EL (cell line): ENCODE measurements at places on chromosomes 3 and 15.

DNA sequence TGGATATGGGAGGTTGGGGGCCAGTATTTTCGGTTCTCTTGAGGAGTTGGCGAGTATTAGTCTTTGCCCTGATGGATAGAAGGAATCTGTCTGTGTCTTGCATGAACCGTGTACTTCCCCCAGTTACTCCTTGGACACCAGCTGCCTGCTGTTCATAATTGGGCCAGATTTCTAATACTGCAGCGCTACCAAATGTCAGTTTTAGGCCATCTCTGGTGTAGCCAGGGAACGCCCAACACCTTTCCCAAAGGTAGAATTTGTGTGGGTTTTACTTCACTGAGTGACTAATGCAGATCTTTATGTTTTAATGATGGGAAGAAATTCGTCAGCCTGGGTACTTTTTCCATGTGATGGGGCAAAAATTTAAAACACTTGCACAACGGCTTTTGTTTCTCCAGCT lies 18.4 kb downstream of the FLNB start:
- DNase-seq = no peak

GRCh38 chr15:26623071-26623470 lies 149.8 kb downstream of the GABRB3 start:
- DNase-seq = no peak

DNA sequence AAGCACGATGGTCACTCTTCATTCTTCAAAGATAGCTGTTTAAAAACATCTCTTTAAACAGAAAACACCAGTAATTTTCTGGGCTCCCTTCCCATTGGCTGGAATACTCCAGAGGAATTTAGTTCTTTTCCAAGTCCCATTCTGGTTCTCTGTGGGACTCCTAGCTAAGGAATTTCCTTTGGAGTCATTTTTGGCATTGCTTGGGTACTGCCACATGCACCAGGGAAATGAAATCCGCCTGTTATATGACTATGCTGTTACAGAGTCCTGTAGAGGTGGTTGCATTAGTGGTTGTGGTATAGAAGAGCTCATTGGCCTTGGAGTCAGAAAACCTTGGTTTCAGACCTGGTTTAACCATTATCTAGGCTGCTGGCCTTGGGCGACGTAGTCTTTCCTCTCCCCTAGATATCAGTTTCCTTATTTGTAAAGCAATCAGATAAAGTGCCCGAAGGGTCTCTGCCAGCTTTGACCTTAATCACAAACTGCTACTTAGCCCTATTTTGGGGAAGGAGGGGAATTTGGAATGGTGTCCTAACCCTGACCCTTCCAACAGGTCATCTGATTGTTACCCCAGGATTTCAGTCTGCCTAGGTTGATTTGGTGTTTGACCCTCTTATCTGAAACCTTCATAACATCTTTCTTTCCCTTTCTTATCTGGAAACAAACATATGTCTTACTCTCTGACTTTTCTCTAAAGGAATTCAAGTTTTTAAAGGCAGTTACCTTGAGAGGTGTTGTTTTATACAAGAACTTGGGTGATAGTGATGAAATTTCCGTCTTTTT lies 13.4 kb downstream of the RTP1 start:
- peak; percentile 54 for DNase-seq

- DNase-seq = no peak
Measured at GRCh38 chr3:162400697-162401096, 904.1 kb downstream of the OTOL1 start.

GRCh38 chr3:55461896-55462295 lies 25.2 kb downstream of the WNT5A start:
- DNase-seq = peak; percentile 84

DNA sequence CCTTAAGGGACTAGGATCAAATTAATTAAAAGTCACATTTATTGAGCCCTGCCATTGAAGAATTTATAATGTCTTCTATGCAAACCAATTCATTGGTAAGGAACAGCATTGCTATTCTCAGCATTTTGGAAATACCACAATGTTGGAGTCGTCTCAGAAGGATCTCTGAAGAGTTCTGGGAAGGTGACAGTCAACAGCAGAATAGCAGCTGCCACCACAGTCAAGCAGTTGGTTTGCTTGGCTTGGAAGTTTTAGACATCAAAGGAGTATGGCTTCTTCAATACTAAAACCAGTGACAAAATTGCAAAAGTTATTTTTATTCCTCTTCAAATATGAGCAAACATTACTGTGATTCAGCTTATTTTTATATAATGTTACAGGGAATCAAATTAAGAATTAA lies 167.9 kb downstream of the CNTN4 start:
- no peak for DNase-seq

DNA sequence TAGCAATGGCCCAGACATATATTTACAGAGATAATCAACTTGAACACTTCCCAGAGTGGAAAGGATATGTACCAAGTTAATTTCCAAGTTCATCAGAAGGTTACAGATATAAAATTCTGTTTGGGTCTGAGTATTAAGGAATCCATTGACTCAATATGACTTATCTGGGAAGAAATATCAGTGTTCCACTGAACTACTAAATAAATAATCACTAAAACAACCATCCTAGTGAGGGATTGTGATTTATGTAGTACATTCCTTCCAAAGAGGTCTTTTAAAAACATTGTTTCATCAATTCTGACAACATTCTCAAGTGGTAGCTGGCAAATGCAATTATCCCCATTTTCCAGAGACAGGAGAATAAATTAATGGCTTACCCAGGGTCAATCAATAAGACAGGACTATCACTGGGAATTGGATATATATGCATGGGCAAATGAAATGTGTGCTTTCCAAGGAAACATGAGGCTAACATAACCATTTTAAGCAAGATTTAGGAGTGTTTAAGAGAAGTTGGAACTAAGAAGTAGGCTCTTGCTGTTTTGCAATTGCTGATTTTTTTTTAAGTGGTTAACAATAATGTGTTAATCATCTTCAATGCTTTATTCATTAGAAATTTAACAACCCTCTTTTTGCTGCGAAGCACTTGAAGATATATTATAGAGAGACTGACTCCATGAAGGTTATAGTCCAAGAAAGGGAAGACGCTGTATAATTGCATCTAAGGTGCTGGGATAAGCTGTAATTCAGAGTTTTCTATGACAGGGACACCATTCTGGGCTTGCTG lies 37.9 kb downstream of the SLC9A9 start:
- no peak for DNase-seq

DNA sequence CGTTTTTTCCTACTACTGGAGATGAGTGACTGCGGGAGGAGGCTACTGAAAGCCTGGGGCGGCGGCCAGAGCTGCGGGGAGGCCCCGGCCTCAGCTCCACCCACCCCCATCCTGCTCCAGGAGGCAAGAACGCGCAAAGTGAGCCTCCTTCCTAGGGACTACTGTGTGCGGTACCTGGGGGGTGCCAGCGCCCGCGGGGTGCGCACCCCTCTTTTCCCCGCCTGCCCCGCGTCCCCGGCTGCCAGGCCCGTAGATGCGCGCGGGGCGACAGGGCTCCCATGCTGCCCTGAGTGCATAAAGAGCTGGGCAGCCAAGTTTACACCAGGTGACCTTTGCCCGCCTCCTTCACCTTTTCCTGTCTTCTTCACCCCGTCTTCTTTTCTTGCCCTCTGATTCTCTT lies 2.5 kb upstream of the USF3 start:
- DNase-seq = peak; percentile 9

DNA sequence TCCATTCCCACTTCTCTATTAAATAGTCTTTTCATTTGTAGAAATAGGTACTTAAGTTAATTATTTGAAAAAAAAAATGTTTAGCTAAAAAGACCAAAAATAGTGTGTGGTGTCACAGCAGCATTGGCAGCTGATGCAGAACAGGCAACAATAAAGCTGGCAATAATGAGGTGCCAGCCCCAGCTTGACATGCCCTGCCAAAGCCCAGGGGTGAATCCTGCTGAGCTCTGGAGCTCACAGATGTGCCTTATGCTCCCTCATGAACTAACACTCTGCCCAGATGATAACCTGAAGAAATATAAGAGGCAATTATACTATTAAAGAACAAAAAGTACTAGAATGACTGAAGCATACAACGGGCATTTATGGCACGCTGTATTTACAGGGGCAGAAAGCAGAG lies 63.8 kb downstream of the IGSF11 start:
- no peak for DNase-seq

- DNase-seq = no peak
Measured at GRCh38 chr15:93283854-93284253, 194.8 kb upstream of the RGMA start.

DNA sequence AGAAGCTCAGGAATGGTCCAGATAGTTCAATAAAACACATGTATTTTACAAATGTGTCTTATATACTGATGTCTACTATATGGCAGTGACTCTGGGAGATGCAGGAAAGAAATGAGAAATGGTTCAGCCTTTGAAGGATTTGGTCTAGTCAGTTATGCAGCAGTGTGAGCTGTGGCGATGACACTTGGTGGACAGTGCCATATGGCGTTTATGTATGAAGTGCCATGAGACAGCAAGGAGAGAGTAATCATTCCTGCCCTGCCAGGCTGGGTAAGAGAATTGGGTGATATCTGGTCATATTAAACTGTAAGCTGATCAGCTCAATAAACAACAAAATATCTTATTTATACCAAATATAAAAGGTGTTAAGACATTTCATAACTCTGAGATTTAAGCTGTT lies 47.6 kb upstream of the ANP32A start:
- DNase-seq = no peak

DNA sequence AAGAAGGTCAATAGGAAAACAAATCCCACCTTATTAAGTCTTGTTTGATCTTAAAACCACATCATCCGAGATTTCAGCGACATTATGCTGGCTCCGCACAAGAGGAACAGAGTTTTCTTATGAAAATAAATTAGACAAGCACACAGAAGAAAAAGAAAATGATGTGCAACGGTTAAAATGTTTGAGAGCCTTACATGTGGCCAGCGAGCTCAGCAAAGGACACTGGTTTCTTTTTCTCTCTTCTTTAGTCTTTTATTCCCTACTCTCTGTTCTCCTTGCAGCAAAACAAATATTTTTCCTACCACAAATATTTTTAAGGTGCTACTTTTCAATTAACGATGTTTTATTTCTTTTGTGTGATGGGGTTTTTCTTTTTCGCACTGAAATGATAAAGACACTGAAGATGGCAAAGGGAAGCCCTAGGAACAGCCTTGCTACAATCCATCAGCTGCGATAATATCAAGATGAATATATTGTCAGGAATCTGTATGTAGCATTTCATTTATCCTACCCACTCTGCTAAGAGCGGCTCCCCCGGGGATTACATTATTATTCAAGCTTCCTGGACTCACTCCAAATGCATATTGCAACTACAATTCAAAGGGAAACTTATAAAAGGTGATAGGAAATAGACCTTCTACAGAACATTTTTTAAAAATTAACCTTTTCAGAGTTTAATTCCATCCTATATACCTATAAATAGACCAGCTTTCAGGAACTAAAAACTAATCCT lies 72.9 kb downstream of the ANXA2 start:
- DNase-seq = no peak

DNA sequence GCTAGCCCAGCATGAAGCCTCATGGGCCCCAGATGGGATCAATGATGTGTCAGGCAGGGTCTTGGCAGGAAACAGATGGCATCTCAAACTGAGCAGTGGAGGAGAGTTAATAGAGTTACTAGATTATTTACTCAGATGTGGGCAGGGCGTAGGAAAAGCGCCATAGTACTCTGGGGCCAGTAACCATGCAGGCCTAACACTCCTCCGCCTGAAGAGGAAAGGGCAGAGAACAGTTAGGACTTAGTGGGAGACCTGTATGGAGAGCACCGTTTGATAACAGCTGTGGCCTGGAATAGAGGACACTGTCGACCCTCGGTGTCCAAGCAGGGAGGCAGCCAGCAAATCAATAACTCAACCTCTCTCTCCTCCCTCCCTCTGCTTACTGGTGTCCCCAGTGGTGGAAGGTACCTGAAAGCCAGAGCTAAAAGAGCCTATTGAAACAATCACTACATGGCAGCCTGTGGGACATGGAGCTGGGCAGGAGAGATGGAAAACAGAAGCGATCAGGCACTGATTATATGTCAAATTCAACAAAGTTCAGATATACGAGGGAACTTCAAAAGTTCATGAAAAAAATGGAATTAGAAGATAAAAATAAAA lies 111.4 kb upstream of the CCNL1 start:
- DNase-seq = no peak

- peak; percentile 12 for DNase-seq
Measured at GRCh38 chr15:94070356-94071295, 160.7 kb upstream of the MCTP2 start.

- no peak for DNase-seq
Measured at GRCh38 chr3:183244981-183245476, 8.0 kb upstream of the B3GNT5 start.

DNA sequence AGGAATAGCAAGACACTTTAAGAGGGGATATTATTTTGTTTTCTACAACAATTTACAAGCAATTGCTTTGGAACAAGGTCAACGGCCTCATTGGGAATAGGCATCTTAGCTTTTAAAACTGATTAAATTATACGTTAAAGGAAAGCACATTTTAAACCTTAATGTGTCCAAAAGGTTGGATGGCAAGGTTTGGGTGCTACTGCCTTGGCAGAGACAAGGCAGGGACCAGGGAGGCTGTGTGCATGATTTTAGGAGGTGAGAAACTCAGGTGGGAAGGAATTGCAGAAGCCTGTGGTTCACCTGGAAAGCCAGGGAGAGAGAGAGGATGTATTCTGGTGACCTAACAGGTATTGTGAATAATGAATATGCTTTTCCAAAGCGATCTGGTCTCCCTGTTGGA lies 54.3 kb downstream of the TGFBR2 start:
- no peak for DNase-seq

DNA sequence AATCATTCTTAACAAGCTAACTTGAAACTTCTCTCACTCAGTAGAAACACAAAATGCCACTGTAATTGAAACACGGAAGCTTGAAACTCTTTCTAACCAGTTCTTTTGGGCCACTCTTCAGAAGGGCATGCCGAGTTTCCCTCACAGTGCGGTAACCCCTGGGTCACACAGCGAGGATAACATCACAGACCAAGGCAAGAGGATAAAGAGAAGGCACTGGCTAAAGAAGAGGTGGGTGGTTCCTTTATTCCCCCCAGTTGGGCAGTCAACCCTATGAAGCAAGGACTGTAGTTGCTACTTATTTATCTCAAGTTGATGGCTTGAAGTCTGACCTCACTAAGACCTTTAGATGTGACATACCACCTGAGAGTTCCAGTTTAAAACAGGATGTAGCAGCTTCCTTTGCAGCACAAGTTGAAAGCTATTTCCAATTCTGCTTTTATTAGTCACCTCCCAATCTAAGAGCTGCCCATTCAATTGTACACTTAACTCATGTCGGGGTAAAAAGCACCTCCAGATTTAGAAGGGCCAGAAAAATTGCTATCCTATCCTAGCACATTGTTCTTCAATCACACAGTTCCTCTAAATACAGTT lies 272.4 kb downstream of the TIGIT start:
- DNase-seq = no peak

GRCh38 chr3:117286488-117286887 lies 576.9 kb downstream of the TUSC7 start:
- DNase-seq = no peak

DNA sequence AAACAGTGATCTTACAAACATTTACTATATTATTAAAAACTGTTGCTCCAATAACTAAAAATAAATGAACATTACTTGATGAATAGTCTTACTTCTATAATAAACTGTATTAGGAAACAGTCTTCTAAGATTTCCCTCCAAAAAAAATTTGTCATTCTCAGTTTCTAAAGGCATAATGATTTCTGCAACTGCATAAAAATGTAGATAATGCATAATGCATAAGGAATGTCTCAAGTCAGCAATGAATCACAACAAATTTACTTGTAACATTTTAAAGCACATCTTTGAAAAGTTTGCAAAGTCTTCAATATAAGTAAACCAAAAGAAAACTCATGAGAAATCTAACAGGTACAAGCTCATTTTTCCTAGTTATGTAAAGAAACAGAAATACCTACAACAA lies 113.5 kb downstream of the VPS13C start:
- DNase-seq = peak; percentile 50
